ENCODE measurements at places on chromosomes 5 and 9. TPM values are rescaled to one million over a fixed set of nuclear protein-coding genes. Genes with fewer than 3 reads are reported as not detected.

The MIGA2 gene
- 26.6 TPM for total RNA-seq

The FLT4 gene
- 27.0 TPM for total RNA-seq

The JADE2 gene
- 58.9 TPM for total RNA-seq

The IFNA16 gene
- not detected for total RNA-seq

The PRR7 gene
- total RNA-seq: 3.4 TPM

The ECM2 gene
- total RNA-seq: 11.3 TPM

The MARCOL gene
- total RNA-seq: not detected

The HAND1 gene
- total RNA-seq: not detected

The RABL6 gene
- total RNA-seq: 116 TPM

The DDX31 gene
- 19.8 TPM for total RNA-seq

The SPINK6 gene
- not detected for total RNA-seq

The CACNA1B gene
- not detected for total RNA-seq

The SLC25A48 gene
- not detected for total RNA-seq

The OR1N1 gene
- total RNA-seq: not detected

The UBE2QL1 gene
- total RNA-seq: not detected

The GPX8 gene
- total RNA-seq: 15.5 TPM

The DCAF12 gene
- 19.2 TPM for total RNA-seq

The ANKRD20A1 gene
- 0.89 TPM for total RNA-seq

The FOXD4L4 gene
- total RNA-seq: 0.31 TPM

The EHMT1 gene
- total RNA-seq: 183 TPM

The SMIM23 gene
- total RNA-seq: not detected

The STPG3 gene
- total RNA-seq: not detected

Measured in upper lobe of left lung (tissue), 6 donors.